ENCODE measurements at places on chromosomes 5 and 9. TPM values are rescaled to one million over a fixed set of nuclear protein-coding genes. Genes with fewer than 3 reads are reported as not detected.
A peak's percentile ranks its signal among the peaks of the same experiment; 100 is the strongest.

The GABRP gene
- 4.8 TPM for total RNA-seq

- no peaks in the 10 kb centered on the region for H3K4me1 ChIP-seq
- no peak overlapping the region for H3K4me3 ChIP-seq
- no peak overlapping the region for H3K27ac ChIP-seq
- DNase-seq, result no peak
These were observed 130.0 kb downstream of the LIFR start for GRCh38 chr5:38426490-38426889.

DNA sequence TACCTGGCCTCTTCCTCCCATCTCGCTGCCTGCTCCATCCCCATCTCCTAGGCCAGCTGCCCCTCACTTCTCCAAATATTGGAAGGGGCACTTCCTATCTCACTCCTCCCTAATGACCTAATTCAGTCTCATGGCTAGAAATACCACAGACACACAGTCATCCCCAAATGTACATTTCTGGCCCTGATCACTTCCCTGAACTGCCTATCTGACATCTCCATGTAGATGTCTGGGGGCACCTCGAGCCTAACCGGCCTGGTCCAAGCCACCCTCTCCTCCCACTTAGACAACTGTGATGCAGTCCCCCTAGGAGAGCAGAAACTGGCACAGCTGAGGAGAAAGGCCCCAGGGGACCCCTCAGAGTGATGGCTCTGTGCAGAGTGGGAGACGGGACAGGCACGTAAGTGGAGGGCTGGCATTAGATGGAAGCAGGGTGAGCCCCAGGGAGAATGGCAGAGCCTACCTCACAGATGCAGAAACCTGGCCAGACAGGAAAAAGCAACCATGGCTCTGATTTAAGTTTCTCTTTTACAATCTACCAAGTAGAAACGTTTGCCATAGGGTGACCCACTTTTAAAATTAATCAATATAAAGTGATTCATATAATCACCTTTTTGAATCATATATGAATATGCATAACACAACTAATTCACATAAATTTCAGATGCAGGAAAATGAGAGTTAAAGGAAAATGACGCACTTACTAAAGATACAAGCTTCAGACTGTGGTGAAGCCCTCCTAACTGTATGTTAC lies 22.1 kb downstream of the CAMSAP1 start:
- H3K4me3 ChIP-seq, result no peak overlapping the region
- no peaks in the 10 kb centered on the region for H3K27me3 ChIP-seq
- H3K4me1 ChIP-seq, result peaks cover 10% of the 10 kb centered on the region
- no peak for DNase-seq
- H3K36me3 ChIP-seq, result no peaks in the 10 kb centered on the region

DNA sequence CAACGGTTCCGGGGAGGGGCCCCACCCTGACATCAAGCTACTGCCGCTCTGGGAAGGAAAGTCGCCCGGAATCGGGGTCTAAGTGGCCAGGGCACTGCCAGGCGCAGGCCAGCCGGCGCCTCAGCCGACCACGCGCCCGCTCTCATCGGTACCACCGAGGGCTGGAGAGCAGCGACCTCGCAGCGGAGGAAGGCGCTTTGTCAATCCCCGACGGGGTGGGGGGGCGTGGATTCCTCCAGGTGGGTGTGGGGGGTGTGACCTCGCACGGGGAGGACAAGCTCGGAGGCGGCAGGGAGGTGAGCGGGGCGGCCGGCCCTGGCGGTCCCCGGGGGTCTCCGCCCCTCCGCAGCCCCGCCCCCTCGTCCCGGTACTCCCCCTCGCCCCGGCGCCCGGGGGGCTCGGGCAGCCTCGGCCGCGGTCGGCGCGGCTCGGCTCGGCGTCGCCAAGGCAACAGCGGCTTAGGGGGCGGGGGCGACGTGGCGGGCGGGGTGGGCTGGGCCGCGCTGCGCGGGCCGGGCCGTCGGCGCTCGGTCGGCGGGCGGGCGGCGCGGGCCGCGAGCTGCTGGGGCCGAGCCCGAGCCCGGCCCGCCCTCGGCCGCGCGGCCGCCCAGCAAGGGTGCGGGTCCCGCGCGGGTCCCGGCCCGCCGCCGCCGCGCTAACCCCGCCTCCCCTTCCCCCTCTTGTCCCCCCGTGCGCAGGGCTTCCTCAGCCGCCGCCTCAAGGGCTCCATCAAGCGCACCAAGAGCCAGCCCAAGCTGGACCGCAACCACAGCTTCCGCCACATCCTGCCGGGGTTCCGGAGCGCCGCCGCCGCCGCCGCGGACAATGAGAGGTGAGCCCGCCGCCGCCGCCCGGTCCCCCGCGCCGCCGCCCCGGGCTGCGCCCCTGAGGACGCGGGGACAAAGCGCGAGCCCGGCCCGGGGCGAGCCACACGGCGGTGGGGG lies 47.5 kb downstream of the DAB2IP start:
- no peak for DNase-seq
- peaks cover 8% of the 10 kb centered on the region for H3K4me1 ChIP-seq
- H3K27me3 ChIP-seq, result no peaks in the 10 kb centered on the region
- H3K27ac ChIP-seq, result peak overlapping the region; percentile 85
- H3K36me3 ChIP-seq, result no peaks in the 10 kb centered on the region

DNA sequence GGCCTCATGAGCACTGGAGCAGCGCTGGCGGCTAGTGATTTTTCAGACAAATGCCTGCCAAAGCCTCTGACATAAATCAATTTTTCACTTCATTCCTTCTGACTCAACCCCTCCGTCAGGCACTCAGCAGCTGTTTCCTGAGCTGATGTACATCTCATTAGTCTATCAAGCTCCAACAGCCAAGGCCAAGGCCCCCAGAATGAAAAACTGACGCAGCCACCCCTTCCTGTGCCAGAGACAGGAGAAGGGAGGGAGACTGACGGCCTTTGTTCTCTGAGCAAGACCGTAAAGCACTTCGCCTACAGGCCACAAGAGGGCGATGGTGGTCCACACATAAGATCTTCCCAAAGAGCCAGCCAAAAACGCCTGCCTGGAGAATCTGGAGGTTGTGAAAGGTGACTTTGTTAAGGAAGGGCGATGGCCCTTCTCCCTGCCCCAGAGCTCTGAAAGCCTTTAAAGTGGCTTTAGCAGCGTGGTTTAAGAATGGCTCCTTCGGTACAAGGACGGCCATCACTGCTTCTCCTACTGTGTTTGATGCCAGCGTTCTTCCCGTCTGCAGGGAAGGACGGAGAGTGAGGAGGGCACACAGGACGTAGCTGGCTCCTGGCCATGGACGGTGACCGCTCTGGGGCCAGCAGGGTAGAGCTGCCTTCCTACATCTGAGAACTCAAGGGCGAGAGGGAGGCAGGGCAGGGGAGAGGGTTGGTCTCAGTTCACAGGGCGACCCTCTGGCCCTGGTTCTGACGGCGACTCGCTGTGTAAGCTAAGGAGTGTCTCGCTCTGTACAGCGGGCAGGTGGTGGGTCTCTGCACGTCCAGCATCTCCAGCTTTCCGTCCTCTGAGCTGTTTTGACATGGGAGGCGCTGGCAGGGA lies 37.0 kb downstream of the ALG2 start:
- peak; percentile 82 for DNase-seq
- H3K36me3 ChIP-seq, result no peaks in the 10 kb centered on the region
- no peak overlapping the region for H3K27ac ChIP-seq
- no peaks in the 10 kb centered on the region for H3K4me1 ChIP-seq

DNA sequence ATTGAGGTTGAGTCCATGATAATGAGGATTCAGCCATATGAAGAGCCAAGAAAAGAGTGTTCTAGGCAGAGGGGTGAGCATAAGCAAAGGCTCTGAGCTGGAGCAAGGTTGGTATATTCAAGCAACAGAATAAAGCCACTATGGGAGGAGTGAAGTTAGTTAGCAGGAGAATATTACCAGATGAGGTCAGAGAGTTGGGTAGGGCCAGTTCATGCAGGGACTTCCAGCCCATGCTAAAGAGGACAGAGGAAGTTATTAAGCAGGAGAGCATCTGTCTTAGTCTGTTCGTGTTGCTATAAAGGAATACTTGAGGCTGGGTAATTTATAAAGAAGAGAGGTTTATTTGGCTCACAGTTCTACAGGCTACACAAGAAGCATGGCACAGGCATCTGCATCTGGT lies 57.1 kb upstream of the ATG10 start:
- H3K4me3 ChIP-seq, result no peak overlapping the region
- H3K27ac ChIP-seq, result no peak overlapping the region
- no peaks in the 10 kb centered on the region for H3K27me3 ChIP-seq
- DNase-seq, result no peak
- H3K36me3 ChIP-seq, result no peaks in the 10 kb centered on the region

DNA sequence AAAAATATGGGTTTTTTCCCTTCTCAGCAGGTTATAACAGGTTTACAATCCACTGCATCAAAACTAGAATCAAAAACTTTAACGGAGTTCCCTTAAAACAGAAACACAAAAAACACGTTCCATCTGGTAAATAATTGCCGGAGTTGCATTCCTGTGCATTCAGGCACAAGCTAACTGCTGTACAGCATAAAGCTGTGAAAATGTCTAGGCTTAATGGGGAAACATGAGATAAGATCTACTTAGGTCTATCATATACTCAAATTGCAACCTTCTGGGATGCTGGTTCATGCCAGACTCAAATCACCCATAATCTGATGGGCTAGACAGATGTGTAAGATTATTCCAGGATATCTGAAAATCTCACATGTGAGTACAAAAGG lies 265.3 kb downstream of the DOCK8 start:
- H3K4me3 ChIP-seq, result no peak overlapping the region
- no peaks in the 10 kb centered on the region for H3K27me3 ChIP-seq
- no peaks in the 10 kb centered on the region for H3K4me1 ChIP-seq
- no peak overlapping the region for H3K27ac ChIP-seq
- DNase-seq, result no peak
